ENCODE measurements at places on chromosomes 3 and 15.

DNA sequence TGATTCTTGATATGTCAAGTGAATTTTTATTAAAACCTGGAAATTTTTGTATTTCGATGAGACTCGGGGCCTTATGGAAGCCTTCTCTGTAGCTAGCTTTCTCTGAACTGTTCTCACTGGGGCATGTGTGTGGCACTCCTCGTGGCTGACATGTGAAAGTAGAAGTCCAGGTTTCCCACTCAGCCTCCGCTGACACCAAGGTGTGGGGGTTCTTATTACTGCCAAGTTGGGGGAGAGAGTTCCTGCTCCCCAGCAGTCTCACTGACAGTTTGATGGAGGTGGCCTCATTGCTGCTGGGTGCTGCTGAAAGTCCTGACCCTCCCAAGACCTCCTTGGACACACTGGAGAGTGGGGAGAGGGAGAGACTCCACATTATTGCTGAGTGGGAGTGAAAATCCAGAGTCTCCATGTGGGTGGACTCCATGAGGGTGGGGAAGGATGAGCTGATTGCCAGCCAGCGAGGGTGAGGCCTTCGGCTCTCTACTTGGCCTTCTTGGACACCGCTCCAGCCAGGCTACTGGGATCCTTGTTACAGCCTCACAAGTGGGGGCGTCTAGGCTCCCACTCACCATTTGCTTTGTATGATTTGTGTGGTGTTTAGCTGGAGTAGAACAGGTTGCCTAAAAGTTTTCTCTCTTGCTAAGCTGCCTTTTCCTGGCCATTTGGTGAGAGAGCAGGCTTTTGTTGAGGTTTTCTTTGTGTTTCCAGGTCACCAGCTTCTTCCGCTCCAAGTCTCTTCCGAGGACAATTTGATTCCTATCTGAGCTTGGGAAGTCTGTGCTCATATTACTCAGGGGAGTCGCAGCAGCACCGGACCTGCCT lies 64.1 kb downstream of the LSM3 start:
- DNase-seq, result no peak
- no peaks in the 10 kb centered on the region for H3K36me3 ChIP-seq
- no peaks in the 10 kb centered on the region for H3K4me1 ChIP-seq
- peaks cover 20% of the 10 kb centered on the region for H3K27me3 ChIP-seq

DNA sequence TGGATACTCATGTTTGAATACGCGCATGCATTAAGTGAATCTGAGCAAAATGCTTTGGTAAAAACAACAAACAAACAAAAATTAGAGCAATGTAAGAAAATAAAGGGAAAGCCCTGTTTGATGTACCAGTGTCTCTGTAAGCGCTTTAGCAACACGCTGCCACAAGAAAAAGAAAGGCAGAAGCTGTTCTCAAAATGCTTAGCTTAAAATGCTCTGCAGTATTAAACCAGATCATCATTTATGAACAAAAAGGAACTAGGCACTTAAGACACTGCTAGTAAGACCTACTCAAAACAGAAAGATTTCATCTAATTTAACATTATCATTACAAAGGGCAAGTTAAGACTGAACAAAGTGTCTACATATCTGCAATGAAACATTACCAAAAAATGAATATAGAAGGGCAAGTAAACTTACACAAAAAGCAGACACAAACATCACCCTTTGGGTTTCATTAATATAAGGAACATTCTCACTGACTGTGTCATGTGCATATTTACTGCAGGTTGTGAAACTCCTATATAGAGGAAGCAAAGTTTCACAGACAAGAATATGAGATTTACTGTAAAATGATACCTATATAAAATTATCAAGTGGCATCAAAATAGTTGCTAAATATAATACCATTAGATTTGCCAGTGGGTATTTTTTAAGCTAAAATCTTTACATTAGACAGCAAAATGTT lies 102.1 kb downstream of the FBXL22 start:
- no peaks in the 10 kb centered on the region for H3K4me1 ChIP-seq
- H3K36me3 ChIP-seq, result peaks cover 26% of the 10 kb centered on the region
- no peak overlapping the region for H3K4me3 ChIP-seq
- no peak overlapping the region for H3K27ac ChIP-seq
- DNase-seq, result no peak

- no peaks in the 10 kb centered on the region for H3K4me1 ChIP-seq
- DNase-seq, result no peak
- no peak overlapping the region for H3K4me3 ChIP-seq
- H3K36me3 ChIP-seq, result no peaks in the 10 kb centered on the region
- H3K27ac ChIP-seq, result no peak overlapping the region
Measured at GRCh38 chr3:117700573-117701360, 991.2 kb downstream of the TUSC7 start.

- no peak overlapping the region for H3K4me3 ChIP-seq
- no peaks in the 10 kb centered on the region for H3K4me1 ChIP-seq
- no peak overlapping the region for H3K27ac ChIP-seq
Measured at GRCh38 chr3:184679056-184679816, 32.6 kb downstream of the MAGEF1 start.

Data from DND-41 (cell line).